ENCODE measurements at places on chromosomes 2 and 18.

GRCh38 chr18:48975120-48975816, 24.5 kb upstream of the SMAD7 start:
- DNase-seq = no peak

GRCh38 chr2:196337208-196337953, 166.0 kb upstream of the STK17B start:
- DNase-seq = peak; percentile 4

DNA sequence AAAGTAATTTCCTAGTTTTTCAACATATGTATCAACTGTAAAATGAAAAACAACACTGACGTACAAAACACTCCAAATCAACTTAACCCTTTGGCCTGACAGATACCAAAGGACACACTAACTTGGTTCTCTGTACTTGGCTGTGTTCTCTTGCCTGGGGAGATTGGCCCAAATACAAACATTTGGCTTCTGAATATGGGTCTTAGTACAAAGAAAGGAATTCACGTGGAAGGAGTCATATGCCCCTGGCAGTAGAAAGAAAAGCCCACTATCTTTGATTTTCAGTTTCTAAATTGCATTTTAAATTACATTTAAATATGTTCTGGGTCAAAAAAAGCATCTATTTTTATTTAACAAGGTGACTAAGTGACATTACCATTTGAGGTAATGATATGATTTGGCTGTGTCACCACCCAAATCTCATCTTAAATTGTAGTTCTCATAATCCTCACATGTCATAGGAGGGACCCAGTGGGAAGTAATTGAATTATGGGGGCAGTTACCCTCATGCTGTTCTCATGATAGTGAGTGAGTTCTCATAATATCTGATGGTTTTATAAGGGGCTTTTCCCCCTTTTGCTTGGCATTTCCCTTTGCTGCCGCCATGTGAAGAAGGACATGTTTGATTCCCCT, 153.6 kb upstream of the CCDC195 start:
- DNase-seq = no peak

DNA sequence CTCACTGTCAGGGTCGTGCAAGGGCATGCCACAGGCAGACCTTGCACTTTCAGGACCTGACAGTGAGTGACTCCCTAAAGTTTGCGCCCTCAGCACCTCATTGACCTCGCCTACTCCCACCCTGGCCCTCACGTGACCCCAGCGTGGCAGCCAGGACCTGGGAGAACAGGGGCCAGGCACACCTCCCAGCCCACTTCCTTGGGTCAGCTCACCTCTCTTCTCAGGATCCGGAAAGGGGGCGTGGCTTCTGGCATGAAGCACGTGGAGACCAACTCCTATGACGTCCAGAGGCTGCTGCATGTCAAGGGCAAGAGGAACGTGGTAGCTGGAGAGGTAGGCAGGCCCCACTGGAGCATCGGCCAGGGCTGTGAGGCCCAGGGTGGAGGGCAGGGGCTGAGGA, 8.8 kb downstream of the VIL1 start:
- no peak for DNase-seq

DNA sequence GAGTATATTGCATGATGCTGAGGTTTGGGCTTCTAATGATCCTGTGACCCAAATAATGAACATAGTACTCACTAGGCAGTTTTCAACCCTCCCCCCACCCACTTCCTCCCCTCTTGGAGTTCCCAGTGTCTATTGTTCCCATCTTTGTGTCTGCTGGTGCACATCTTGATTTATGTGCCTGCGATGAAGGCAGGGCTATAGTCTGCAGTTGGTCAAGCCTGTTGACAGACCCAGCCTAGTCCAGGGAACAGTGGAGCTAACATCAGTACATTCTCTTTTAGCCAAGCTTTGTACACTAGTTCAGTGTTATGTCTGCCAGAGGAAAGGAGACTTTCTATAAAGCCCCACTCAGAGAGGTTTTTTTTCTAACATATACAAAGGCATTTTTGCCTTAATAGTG, 287.6 kb downstream of the CPS1 start:
- DNase-seq = no peak

GRCh38 chr2:127560201-127560930, 24.9 kb downstream of the MYO7B start:
- no peak for DNase-seq

DNA sequence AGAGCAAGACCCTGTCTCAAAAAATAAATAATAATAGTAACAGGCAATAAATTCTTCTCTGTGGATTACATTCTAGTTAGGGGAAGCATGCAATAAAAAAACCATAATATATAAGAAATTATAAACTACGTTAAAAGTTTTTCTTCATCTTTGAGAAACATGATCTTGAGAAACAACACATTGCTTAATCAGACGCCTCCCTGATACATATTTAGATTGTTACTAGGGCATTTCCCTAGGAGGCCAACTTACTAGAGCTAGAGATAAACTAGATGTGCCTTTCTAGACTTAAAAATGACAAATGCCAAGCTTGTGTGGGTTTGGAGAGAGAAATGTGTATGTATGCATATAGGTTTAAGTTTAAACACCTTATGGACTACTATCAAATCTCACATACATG, 76.3 kb upstream of the GALNT5 start:
- no peak for DNase-seq

- DNase-seq = no peak
Observed at GRCh38 chr2:219380926-219381325, 6.8 kb downstream of the DNPEP start.

- DNase-seq = no peak
Observed at GRCh38 chr18:3115447-3116030, 102.6 kb upstream of the LPIN2 start.

- no peak for DNase-seq
Observed at GRCh38 chr2:216217904-216218260, 108.7 kb downstream of the XRCC5 start.

DNA sequence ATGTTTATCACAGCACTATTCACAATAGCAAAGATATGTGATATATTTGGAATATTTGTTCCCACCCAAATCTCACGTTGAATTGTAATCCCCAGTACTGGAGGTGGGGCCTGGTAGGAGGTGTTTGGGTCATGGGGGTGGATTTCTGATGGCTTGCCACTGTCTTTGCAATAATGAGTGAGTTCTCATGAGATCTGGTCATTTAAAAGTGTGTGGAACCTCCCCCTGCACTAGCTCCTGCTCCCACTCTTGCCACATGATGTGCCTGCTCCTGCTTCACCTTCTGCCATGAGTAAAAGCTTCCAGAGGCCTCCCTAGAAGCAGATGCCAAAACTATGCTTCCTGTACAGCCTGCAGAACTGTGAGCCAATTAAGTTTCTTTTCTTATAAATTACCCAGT, 72.2 kb upstream of the DYNC1I2 start:
- no peak for DNase-seq

DNA sequence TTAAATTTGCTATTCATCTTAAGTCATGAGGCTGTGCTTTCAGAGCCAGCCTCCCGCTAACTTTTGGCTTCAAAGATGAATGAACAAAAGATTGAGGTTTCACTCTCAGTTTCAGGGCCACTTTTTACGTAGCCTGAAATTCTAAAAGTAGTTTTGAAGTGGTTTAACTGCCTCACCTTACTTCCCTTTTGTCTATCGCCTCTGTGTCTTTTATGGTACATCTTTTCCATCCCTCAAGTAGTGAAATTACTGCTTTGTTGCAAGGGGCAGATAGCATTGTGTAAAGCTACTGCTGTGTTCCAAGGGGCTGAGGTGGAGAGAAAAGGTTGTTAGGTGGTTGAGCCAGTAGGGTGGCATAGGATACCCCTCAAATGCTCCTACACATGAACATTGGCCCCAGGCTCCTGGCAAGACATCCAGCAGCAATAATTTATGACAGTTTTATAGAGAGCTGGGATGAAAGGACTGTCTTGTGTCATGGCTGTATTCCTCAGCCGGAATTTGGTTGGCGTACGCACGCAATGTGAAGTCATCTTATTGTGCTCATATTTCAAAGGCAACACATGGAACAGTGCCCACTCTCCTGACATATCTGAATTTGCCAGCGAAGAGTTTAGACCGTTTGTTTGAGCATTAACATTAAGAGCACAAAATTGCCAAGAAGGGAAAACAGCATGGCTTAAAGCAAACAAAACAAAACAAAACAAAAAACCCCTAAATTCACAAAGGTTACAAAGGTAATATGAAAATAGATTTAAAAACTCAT, 32.2 kb downstream of the QPCT start:
- DNase-seq = peak; percentile 29

DNA sequence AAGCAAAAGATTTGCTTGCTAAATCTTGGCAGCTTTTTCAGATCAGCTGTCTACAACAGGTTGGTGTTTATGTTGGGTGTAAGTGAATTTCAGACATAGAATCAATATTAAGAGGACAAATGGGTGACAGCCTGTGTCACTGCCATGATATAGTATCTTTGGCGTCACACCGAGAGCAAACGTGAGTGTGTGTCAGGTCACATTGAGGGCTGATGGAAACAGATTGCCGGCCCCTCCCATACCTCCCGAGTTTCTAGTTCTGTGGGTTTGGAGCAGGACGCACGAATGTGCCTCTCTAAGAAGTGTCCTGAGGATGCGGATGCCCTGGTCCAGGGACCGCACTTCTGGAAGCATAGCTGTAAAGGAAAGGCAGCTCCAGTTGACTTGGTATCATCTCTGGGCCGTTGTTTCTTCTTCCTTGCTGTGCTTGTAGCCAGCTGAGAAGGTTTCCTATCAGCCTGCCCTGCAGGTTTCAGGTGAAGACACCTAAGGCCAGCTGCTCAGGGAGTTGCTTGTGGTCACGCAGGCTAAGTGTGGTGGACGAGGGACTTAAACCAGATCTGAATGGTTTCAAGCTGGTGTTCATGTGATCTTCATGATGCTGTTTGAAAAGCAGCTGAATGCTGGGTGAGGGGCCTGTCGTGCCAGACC, 6.4 kb downstream of the AGAP1 start:
- DNase-seq = no peak

DNA sequence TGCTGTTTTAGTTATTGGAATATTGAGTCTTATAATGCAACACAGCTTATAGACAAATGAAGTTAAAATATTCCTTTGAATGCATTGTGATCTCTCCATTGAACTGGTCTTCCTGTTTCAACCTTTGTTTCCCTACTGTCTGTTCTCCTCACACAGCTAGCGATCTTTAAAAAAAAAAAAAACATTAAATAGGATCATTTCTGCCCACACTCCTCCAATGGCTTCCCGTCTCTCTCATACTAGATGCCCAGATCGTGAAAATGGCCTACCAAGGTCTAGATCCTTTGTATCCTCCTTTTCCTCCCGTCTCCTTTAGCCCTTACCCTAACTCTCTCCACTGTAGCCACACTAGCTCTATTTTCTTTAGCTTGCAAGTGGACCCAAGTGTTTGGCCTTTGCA, 2.4 kb downstream of the FAM171B start:
- no peak for DNase-seq

DNA sequence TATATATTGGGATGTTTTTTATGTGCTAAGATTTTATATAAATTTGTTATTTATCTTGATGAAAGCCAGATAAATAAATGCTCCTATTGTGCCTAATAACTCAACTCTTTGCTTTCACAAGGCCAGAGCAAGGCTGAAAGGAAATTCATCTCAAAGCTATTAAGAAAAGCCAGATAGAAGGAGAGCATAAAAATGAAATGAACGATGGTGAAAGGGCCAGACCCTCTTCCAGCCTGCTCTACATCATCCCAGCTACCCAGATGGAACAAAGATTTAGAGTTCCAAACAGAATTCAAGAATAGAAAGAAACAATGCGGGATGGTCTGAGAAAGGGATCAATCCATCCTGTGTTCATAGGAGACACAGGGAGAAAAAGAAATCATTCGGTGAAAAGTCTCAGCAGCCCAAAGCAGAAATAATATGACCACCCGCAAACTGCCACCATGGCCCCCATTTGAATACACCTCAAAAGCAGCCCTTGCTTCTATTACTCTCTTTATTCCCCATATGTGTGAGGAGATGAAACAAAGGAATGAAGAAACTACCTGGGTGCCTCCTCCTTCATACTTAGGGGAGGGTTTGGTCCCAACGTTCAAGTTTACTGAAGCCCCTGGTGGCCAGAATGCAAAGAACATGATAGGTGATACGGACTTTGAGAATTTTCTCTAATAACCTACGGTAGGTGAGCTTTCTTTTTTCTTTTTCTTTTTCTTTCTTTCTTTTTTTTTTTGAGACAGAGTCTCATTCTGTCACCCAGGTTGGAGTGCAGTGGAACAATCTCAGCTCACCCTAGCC, 110.1 kb upstream of the FBXO11 start:
- no peak for DNase-seq

- DNase-seq = no peak
Observed at GRCh38 chr2:159585622-159586021, 30.7 kb downstream of the BAZ2B start.

DNA sequence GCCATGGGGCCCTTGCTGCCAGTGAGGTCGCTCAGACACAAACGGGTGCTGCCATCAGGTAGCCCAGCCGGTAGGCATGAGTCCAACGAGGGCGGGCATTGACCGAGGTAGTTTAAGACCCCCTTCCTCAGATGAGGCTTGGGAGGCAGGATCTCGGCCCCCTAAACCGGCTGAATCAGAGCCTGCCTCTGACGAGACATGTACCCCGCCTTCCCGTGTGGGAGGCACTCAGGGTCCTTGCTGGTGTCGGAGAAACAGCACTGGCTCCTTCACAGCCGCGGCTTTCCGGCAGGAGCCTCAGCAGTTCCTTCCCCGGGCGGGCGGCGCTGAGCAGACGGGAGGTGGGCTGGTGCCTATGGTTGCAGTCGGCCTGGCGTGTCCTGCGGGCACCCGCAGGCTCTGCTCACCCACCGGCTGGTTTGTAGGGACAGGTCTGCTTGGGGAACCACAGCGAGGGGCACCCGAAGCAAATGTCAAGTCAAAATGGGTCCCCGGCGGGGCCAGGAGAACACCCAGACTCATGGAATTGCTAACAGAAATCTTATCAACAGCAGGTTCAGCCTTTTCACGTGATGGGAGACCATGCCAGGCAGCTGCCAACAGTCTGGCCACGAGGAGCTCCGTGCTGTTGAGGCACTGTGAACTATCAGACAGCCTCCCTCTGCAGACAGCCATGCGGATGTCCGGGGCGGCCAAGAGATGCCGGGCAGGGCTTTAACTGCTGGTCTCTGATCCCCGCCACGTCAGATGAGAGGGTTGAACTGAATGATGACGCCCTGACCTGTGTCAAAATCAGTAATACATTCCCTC, 2.8 kb downstream of the KCNG2 start:
- DNase-seq = no peak

- DNase-seq = no peak
Observed at GRCh38 chr18:24051031-24051947, 36.7 kb downstream of the TTC39C start.

GRCh38 chr2:97741686-97742085, 28.3 kb downstream of the ZAP70 start:
- no peak for DNase-seq
